ENCODE measurements at places on chromosomes 5 and 9.

DNA sequence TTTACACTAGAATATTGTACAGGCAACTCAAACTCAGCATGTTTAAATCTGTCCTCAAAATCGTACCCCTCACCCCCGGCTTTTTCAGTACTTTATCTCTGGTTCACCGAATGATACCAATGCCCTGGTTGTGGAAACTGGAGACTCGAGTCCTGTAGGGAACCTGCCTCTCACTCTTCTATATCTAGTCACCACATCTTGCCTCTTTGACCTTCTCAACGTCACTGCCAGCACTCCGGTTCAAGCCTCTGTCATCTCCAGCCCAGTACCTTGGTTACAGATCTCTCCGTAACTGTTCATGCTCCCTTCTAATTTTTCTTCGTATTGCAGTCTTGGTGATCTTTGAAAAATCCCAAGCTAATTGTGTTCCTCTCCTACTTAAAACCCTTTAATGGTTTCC lies 6.7 kb downstream of the SLC44A1 start:
- DNase-seq = no peak

GRCh38 chr5:127562252-127562651 lies 44.8 kb downstream of the PRRC1 start:
- DNase-seq = no peak

DNA sequence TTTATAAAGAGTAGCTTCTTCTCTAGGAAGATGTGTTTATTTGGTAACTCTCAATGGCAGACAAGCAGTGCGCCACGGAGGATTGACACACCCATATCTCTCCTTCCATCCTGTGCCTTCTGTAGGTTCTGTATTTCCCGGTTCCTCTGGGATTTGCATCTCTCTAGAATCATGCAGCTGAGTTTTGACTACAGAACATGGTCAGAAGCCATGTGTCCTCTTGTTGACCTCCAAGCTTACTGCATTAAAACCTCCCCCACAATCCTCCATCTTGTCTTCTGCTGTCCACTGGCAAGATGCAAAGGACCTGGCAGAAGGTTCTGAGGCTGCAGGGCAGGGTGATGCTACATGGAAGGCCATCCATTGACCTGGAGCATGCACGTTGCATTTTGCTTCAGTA lies 482.0 kb downstream of the DMRT2 start:
- no peak for DNase-seq

- DNase-seq = no peak
Observed at GRCh38 chr5:137880313-137880712, 8.9 kb upstream of the PKD2L2 start.

DNA sequence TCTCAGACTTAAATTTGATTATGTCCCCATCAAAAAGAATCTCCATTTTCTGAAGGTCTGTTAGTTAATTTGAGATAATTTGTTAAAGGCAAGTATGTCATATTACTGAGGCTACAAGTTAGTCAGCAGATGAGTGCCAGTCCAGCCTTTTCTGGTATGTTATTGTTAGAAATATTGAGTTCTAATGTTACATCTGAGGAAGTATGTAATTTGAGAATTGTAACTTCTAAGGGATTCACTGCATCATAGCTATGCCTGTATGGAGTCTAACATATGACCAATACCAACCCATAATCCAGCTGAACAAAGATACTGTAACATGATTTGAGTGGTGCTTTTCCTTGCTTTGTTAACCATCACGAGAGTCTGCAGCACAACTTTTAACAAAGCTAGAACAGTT lies 13.9 kb downstream of the SLC23A1 start:
- DNase-seq = no peak

- DNase-seq = no peak
Observed at GRCh38 chr5:153403470-153403869, 87.0 kb upstream of the GRIA1 start.

GRCh38 chr9:117021906-117022305 lies 334.8 kb downstream of the TRIM32 start:
- no peak for DNase-seq

DNA sequence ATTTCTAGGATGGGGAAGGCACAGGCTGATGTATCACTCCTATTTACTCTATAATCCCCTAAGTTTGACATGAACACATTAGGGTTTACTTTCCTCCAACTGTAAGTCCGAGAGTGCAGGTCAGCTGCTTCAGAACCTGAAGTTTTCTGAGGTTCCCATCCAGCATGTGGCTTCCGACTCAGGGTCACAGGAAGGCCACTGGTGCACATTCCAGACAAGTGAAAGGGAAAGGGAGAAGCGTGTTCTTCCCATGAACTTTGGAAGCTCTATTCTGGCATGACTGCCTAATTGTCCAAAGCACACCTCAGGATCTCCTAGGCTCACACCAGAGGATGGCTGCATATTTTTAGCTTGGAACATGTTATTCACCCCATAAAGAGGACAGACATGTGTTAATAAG lies 602.6 kb downstream of the SEMA5A start:
- no peak for DNase-seq

- DNase-seq = no peak
Observed at GRCh38 chr5:19986031-19986619, 1.9 kb downstream of the CDH18 start.

DNA sequence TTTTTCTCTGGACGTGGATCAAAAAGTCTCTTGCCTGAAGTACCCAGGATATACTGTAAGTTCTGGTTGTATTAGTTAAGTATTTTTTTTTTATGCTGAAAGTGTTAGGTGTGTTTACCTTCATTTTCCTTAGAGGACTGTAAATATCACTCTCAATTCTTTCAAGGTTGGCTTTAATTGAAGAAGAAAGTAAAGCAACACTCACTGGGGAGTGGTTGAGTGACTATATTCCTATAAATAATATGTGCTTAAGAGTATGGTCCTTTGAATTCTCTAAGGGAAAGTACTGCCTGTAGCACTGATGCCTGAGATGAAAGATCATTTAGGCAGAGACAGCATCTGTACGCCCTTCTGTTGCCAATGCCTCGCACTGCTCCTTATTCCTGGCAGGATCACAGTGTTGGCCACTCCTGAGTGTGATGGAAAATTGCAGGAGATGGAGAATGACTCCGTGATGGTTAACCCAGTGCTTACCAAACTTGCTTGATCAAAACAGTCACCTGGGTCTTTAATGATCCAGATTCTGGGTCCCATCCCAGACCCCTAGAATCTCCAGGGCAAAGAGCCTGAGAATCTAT lies 182.0 kb upstream of the MPDZ start:
- DNase-seq = no peak

DNA sequence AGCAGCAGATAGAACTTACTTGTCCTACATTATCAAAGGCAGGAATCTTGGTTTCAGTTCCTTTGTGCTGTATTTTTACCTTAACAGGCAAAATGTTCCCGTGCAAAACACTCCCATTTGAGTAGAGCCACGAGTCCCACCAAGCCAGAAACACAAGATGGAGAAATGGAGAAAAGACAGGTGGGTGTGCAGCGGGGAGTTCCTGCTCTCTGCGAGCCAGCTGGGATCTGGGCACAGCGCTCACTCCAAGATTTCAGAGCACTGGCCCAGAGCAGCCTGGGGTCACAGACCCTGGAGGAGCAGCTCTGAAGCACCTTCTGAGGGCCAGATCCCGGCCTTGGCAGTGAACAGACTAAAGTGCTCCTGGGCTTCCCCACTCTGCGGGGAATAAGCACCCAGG lies 2.9 kb downstream of the UCK1 start:
- DNase-seq = no peak

DNA sequence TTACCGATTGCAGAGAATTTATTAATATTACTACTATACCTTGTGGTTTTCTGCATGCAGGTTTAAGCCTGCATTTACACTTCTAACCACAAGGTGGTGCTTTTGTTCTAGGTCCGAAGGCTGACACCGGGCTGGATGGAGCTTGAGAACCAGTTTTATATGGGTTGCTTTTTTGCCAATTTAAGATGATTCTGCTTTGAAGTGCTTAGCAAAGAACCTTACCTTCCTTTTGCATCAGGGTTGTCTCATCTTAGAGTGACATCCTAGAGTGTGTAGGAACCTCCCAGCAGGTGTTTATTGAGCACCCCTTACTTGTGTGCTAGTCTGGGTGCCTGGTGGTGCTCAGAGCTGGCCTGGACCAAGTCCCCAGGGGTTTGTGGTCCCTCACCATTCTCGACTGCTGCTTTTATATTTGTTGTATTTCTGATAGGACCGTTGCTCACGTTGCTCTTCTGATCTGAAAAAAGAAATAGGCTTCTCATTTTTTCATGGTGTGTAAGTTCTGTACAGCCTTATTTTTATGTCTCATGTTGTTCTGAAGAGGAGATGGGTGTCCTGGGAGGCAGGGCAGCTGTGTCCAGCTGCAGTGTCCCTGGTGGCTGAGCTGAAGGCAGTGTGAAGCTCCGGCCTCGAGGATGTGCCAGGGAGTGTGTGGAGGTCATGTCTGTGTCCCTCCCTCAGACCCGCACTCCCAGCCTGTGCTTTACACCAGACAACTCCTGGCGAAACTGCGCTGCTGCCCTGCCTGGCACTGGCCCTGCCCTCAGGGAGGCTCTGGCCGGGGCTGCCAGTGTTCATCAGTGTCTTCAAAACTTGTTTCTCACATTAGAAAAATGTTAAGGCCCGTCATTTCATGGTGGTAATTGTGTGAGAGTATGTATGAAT lies 54.3 kb downstream of the EHMT1 start:
- peak; percentile 36 for DNase-seq

DNA sequence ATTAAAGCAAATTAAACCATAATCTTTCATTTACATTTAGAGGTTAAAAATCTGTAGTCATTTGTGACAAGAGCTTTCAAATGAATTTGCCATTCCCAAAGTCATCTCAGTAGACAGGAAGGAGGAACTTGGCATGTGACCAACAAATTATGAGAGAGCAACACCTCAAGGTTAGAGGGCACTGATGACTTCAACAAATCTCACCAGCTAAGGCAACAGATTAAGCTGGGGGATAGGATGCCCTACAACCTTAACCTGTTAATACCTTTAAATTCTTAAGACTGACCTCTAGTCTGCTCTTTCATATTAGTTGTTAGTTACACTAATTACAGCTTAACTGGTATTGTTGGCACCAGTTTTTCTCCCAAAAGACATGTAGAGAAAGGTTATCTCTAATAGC lies 18.4 kb downstream of the POU5F2 start:
- no peak for DNase-seq

DNA sequence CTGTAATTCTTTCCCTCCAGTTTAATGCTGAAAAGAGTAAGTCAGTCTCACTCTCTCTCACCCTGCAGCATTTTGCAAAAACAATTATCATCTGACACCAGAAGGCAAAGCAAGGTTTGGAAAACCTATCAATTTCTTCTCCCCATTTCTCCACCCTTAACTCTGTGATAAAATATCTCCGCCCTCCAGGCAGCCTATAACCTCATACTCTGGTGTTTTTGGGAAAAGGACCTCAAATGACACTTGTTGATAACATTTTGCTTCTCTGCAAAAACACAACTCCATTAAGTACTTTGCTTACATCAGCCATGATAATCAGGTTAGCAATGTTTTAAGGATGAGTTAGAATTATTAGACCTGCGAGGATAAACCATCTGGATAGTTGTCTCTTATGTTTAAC lies 2.3 kb downstream of the ANKH start:
- no peak for DNase-seq

DNA sequence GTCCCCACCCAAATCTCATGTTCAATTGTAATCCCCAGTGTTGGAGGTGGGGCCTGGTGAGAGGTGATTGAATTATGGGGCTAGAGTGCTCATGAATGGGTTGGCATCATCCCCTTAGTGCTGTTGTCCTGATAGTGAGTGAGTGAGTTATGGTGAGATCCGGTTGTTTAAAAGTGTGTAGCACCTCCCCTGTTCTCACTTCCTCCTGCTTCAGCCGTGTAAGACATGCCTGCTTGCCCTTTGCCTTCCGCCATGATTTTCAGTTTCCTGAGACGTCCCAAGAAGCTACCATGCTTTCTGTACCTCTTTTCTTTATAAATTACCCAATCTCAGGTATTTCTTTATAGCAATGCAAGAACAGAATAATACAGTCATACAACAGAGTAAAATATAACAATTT lies 742 bp upstream of the LECT2 start:
- DNase-seq = no peak

DNA sequence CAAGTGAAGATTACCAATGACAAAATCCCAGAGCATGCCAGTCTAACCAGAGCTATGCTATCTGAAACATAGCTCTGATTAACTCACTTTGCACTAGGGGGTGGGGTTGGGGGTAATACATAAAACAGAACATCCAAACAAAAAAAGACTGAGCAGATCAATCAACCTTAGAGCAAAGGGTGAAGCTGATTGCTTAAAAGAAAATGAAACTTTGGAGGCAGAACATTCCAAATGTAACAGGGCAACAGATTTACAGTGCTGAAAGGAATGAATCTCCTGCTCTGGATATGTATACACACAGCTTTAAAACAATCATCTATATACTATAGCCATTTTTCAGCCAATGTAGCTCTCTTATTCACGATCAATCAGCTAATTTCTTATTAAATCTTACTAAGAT lies 4.9 kb downstream of the IL6ST start:
- no peak for DNase-seq

DNA sequence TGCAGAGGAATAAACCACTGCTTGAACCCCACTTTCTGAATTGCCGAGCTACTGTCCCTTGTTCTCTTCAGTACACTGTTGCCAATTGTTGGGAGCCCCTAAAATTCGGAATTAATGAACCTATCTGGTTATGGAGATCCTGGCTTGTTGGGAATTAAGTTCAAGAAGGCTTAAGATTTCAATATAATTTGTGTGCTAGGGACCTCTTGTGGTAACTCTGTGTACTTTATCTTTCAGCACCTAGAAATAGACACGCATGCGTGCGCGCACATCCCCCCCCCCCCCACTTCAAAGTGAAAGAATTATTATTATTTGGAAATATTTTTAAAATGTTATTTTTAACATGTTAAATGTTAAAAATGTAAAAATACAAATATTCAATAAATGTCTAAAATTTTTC lies 53.3 kb upstream of the FAM169A start:
- DNase-seq = peak; percentile 47

- DNase-seq = no peak
Observed at GRCh38 chr9:78273761-78274160, 23.2 kb upstream of the PSAT1 start.

DNA sequence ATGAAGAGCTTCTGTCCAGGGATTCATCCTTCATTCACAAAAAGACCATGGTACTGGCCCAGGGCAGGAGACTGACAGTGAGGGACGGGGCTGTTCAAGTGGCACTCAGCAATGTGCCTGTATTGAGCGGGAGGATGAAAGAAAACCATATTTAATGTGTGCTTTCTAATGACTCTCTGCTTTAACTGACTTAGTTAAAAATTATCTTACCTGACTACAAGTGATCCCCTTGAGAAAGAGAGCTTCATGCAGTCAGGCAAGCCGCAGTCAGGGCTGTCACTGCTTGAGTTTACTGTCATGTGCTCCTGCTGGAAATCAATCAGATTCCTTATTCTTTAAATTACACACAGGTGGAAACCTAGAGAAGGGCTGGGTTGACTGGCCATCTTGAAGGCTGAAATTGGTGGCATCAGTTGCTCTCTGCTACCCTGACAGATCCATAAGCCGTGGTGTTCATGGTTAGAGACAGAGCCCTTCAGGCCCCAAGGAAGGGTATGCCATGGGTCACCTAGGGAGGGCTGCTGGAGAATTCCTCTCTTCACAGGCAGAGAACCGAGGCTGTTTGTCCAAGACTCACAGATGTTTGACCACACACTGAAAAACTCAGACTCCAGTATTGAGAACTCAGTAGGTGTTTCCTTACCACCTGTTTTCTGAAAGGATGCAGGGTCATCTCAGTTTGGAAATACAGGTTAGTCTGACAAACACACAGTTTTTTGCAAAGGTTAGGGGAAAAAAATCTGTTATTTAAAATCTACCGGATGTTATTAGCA lies 70.9 kb downstream of the TRIO start:
- no peak for DNase-seq

GRCh38 chr5:14925326-14925725 lies 53.7 kb upstream of the ANKH start:
- no peak for DNase-seq

GRCh38 chr5:55636177-55636576 lies 75.9 kb downstream of the SLC38A9 start:
- no peak for DNase-seq
